ENCODE measurements at places on chromosomes 5 and 9.
A peak's percentile ranks its signal among the peaks of the same experiment; 100 is the strongest.

- DNase-seq: no peak
Measured at GRCh38 chr9:34456151-34456550, 2.2 kb downstream of the FAM219A start.

DNA sequence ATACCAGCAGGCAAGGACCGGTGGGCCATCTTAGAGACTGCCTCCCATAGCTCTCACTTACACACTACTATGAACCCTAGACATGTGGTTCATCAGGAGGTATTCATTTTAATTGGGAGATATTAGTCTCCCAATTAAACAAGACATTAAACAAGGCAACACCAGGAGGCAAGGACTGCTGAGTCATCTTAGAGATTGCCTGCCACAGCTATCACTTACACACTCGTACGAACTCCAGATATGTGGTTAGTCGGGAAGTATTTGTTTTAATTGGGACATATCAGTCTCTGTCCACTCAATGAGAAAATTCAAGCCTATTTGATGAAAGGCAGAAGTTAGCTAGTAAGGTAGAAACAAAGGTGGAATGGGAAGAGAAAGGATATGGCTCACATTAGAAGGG, 343.9 kb downstream of the NFIB start:
- DNase-seq: peak; percentile 31

DNA sequence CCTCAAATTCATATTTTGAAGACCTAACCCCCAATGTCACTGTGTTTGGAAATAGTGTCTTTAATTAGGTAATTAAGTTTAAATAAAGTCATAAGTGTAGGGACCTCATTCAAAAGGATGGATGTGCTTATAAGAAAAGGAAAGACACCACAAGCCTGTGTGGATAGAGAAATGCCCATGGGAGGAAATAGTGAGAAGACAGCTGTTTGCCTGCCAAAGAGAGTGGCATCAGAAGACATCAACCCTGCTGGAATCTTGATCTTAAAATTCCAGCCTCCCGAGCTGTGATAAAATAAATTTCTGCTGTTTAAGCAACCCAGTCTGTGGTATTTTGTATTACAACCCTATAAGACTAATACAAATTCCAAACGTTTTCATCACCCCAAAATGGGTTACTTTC, 1867.9 kb upstream of the NUDT12 start:
- no peak for DNase-seq

- DNase-seq: peak; percentile 18
Measured at GRCh38 chr9:8533681-8534080, 734.1 kb upstream of the DMAC1 start.

GRCh38 chr5:172971482-172971881, 12.1 kb upstream of the ATP6V0E1 start:
- DNase-seq: no peak

GRCh38 chr5:72282878-72283277, 37.2 kb downstream of the MRPS27 start:
- no peak for DNase-seq

- no peak for DNase-seq
Measured at GRCh38 chr5:1544294-1544961, 20.7 kb upstream of the LPCAT1 start.

DNA sequence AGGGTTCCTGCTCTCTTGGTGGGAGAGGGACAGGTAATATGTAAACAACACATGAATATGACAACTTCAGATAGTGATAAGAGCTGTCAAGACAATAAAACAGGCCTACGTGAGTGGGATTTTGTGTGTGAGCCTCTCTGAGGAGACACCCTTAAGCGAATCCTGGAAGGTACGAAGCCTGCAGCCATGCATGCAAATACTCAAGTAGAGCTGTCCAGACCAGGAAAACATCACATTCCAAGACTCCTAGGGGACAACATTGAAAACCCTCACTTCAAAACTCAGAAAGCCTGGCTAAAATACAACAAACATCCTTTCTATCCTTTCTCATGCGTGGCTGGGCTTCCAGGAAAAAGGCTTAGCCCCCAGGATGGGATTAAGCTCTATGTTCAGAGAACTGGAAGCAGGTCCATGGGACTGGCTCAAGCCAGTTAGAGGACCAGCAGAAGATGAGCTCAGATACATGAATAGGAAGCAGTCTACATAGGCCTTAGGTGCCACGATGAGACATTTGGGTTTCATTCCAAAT, 124.8 kb upstream of the IQGAP2 start:
- DNase-seq: no peak

DNA sequence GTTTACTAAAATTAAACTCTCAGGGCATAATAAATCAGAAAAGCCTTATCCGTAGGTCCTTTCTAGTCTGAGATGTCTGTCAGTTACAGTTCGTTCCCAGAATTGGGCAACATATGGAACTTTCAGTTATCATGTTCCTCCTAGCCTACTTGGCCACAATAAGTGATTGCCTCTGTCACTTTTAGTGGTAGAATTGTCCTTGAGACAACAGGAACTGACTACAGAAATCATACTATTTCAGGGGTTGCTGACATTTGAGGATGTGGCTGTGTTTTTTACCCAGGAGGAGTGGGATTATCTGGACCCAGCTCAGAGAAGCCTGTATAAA, 956 bp downstream of the ZNF189 start:
- no peak for DNase-seq

DNA sequence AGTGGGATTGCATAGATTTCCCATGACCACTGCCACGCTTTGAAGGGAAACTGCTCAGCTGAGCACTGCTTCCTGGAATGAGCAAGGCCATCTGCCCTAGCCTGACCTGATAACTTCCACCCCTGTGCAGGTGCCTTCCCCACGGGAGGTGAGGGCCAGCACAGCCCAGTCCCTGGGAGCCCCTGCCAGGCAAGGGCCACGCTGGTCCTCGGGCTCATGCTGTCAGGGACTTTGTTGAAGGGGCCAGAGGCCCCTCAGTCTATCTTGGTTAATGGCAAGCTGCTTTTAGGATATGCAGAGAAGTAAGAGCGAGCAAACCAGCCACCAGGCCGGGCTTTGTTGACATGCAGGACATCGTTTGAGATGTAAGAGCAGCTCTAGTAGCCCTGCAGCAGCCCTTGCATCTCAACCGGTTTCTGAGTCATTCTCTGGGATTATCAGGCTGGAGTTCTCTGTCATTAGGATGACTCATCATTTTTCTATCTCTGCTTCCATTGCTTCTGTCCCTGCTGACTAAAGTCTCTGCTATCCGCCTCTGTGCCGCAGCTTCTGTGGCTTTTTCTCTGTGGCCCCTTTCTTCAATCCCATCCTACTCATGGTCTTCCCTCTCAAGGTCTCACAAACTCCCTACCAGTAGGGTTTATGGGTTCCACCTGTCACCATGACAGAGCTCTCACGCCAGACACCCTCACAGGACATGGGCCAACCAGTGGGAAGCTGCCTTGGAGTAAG, 30.6 kb upstream of the IQGAP2 start:
- DNase-seq: peak; percentile 84

GRCh38 chr5:315488-316209, 5.9 kb upstream of the AHRR start:
- no peak for DNase-seq

GRCh38 chr5:133993185-133993936, 11.4 kb downstream of the VDAC1 start:
- DNase-seq: peak; percentile 53

- DNase-seq: peak; percentile 82
Measured at GRCh38 chr5:134289509-134290113, 63.7 kb upstream of the PPP2CA start.

- DNase-seq: no peak
Measured at GRCh38 chr5:56567278-56567677, 248.1 kb upstream of the MAP3K1 start.

GRCh38 chr5:74897049-74897448, 30.9 kb upstream of the FAM169A start:
- DNase-seq: no peak

- peak; percentile 12 for DNase-seq
Measured at GRCh38 chr5:10801931-10802666, 41.1 kb upstream of the DAP start.

DNA sequence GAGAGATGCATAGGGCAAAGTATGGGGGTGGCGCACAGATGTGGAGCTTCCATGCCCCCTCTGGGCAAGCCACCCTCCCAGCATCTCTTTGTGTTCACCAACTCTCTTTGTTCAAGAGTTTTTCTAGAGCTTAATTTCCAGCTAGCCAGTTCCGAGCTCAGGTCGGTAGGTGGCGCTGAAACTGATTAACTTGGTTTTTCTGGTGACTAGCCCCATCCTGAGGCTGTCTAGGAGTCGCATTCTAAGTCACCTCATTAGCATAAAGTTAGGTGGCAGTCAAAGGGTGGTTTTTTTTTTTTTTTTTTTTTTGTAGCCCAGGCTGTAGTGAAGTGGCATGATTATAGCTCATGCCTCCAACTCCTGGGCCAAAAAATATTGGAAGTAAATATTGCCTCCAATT, 476.4 kb downstream of the KDM4C start:
- no peak for DNase-seq

- DNase-seq: peak; percentile 87
Measured at GRCh38 chr9:129412814-129413536, 207.9 kb downstream of the C9orf50 start.

- DNase-seq: no peak
Measured at GRCh38 chr5:156232251-156232869, 94.6 kb upstream of the SGCD start.

GRCh38 chr5:27701931-27702903, 663.8 kb upstream of the CDH9 start:
- DNase-seq: peak; percentile 75

- DNase-seq: no peak
Measured at GRCh38 chr9:124439686-124440243, 10.5 kb upstream of the ADGRD2 start.

DNA sequence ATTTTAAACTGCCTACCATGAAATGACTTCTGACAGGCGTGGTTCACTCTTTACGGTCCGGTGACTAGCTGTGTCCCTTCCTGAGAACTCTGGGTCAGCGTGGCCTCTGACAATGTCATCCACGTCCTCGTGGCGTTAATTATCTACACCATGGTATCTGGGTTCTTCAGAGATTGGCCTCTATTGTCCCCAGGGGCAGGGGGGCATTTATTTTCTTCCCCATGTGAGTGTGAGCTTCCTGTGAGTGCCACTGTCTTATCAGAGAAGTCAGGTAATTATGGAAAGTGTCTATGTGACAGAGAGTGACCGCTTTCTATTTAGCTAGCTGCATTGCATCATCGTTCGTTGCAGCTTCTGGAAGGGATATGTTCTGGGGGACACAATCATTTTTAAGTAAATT, 77.2 kb downstream of the FBXL7 start:
- no peak for DNase-seq

DNA sequence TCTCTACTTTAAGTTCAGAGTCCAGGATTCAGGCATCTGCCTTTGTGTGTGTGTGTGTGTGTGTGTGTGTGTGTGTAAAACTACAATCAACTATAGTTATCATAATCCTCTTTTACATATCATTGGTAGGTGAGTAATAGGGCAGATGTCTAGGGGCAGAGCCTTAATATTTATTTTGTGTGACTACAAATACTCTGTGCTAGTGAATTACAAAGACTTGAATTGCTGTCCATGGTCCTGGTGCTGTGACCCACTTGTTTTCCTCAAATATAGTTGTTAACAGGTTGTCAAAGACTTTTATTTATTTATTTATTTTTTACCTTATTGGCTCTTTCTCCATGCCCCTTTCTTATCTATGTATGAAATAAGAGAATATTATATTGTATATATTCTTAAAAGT, 196.8 kb downstream of the ANXA1 start:
- peak; percentile 55 for DNase-seq

DNA sequence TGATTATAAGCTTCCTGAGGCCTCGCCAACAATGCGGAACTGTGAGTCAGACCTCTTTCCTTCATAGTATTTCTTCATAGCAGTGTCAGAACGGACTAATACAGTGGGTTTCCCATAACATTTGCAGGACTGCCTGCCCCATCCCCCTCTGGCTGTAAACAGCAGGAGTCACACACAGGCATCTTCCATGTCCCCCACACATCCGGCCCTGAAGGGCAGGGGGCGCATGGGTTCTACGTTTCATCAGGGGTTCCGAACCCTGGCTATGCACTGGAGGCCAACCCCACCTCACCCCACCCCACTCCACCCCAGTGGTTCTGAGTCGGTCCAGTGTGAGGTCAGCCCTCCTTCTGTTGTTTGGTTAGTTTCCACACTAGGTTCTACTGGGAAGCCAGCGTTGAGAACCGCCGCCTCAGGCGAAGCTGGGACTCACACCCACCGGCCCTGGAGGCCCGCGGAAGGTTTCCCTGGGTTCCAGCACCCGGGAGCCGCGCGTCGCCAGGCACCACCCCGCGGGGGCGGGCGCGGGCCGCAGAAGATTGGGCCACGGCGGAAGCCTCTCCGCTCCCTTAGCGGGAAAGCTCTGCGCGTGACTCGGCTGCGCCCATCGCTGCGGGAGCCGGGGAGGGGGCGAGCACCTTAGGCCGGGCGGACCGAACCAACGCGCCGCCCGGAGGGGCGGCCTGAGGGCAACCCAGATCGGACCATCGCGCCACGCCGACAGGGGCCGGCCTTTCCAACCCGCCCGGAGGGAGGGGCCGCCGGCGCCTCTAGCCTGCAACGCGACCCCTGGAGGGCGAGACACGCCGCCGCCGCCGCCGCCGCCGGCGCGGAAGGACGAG, at the start of gene RUSC2:
Gene RUSC2 (plus strand): TSS at position 799 of the 842 bp plus-strand sequence. CDS start 56,411 bp downstream, outside the sequence.
- peak; percentile 97 for DNase-seq

GRCh38 chr5:102911973-102912372, 156.9 kb downstream of the PAM start:
- DNase-seq: peak; percentile 83

GRCh38 chr9:110114859-110115201, 93.1 kb downstream of the C9orf152 start:
- no peak for DNase-seq

DNA sequence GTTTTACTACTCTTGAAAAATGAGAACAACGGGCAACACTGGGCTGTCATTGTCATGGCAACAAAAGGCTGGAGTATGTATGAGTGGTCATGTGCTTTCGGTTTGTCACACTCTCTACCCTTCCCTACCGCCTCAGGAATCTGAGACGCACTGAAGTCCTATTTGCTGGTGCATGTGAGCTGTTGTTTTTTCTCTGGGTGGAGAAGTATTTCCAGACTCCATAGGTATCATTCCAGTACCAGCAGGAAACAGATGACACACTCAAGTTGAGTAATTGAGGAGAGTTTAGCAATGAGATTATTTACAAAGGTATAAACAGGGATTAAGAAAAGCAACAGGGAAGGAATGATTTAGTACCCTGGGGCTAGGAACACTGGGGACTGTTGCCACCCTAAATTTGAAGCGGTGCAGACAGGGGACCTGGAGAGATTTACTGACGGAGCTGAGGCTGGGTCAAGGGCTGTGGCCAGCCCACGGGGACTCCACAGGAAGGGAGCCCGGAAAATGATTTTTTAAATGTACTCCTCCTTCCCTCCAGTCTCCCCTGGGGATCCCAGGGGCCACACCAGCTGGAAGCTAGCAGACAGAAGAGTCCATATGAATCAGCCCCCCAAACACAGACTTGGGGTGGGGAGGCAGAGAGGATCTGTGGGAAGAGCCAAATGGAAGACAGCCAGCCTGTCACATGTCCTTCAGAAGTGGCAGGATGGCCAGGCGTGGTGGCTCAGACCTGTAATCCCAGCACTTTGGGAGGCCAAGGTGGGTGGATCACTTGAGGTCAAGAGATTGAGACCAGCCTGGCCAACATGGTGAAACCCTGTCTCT, 13.2 kb upstream of the ZBTB43 start:
- DNase-seq: peak; percentile 67
